Upper lobe of right lung (tissue), 1 donor: ENCODE measurements at places on chromosomes 2 and 18. TPM values are rescaled to one million over a fixed set of nuclear protein-coding genes. Genes with fewer than 3 reads are reported as not detected.

DNA sequence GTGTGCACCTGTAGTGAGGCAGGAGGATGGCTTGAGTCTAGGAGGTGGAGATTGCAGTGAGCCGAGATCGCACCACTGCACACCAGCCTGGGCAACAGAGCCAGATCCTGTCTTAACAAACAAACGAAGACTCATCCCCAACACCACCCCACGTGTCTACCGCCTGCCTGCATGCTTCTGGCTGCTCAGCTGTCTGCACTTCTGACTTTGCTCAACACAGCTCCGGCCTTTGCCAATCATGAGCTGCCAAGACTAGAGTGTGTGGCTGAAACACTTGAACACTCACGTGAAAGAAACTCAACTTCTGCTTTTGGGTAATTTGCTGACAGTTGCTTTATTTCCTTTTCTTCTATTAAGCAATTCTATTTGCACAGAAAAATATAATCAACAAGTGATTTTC, 32.1 kb upstream of the SP3 start:
- DNase-seq, result peak; percentile 90

GRCh38 chr18:63102941-63103744, 216.4 kb downstream of the BCL2 start:
- DNase-seq, result no peak

DNA sequence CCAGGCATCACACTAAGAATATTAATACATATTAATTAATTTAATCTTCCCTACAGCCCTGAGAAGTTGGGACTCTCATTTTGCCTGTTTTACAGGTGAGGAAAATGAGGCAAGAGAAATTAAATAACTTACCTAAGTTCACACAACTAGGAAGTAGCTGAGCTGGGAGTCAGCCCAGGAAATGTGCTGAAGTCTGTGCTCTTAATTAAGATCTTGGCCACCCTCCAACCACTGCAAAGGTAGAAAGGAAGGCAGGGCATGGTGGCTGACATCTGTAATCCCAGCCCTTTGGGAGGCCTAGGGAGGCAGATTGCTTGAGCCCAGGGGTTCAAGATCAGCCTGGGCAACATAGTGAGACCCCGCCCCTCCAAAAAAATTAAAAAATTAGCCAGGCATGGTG, 12.9 kb upstream of the MGAT4A start:
- DNase-seq, result no peak

DNA sequence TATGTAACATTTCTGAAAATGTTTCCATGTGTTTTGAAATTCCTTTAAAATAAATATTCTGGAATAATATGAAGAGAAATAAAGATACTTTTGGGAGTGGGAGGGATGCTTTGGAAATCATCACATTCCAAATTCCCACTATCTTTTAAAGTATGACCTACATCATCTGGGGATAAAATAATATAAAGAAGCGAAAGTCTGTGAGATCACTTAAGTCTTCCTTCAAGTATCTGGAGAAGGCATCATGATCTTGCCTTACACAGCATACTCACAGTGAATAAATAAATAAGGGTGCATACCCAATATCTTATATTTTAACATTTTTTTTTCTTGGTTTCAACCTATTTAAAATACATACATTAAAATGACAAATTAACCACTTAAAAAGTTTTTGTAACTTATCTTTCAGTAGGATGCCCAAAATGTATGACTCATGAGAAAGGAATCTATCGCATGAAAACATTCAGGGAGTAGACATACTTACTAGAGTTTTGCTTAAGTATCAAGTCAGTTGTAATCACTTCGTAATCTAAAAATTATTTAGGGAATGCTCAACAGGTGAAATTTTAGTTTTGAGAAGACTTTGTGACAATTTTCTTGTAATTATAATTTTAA, 248.3 kb upstream of the COL3A1 start:
- DNase-seq, result no peak

GRCh38 chr18:41449612-41450011, 505.4 kb upstream of the PIK3C3 start:
- no peak for DNase-seq

- DNase-seq, result no peak
These were observed 425 bp upstream of the SALL3 start for GRCh38 chr18:78979056-78979729.

GRCh38 chr2:172806996-172807395, 71.4 kb downstream of the RAPGEF4 start:
- DNase-seq, result no peak

DNA sequence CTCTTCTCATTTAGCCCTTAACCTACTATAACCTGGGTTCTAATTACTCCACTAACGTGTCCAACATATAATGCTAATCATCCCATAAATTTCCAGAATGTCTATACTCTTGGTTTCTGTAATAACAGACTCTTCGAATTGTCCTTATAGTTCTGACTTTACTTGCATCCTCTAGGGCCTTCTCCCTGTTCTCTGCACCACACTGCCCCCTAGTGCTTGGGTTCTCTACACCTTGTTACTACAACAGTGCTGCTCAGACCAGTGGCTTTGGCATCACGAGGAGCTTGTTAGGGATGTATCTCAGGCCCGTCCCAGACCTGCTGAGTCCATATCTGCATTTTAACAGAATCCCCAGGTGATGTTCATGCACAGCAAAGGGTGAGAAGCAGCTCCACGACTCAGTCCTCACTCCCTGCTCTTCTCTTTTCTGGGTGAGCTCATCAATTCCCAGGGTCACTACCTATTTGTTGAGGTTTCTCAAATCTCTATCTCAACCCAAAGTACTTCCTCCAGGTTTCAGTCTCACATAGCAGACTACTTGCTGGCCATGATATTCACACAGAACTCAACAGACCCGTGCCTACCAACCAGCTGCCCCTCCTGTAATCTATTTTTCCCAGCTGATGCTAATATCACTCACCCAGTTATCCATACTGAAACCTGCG, 14.5 kb upstream of the DDX1 start:
- DNase-seq, result peak; percentile 81

DNA sequence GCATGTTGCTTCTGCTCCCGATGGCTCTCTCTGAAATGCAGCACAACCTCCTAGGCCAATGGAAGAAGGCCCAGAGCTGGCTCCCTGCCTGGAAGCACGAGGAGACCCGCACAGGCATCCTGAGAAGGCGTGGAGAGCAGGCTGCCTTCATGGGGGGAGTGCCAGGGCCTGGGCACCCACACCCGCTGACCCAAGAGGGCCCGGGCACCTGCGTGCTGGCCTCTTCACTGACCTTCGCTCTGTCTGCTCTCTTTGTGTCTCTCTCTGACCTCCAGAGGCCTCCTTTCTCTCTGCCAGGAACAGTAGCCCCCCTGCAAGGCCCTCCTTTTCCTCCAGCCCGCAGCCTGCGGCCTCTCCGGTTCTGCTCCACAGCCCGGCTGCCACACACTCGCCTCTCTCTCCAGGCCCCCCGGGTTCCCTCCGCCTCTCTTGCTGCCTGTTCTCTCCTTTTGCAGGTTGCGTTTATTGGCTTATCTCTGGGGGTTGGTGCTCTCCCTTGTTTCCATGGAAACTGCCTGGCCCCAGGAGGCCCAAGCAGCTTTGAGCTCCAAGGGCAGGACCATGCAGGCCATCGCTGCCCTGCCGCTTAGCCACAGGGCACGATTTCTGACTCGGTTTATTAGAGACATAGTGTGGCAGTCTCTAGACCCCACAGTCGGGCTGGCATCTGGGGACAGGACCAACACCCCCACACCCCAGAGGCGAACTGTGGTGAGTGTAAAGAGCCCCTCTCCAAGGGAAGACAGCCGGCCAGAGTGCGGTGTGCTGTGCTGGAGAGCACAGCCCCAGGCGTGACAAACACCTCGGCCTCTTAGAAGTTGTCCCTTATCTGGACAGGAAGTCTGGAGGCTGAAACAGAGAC, 1.7 kb downstream of the MZT2B start:
- no peak for DNase-seq

DNA sequence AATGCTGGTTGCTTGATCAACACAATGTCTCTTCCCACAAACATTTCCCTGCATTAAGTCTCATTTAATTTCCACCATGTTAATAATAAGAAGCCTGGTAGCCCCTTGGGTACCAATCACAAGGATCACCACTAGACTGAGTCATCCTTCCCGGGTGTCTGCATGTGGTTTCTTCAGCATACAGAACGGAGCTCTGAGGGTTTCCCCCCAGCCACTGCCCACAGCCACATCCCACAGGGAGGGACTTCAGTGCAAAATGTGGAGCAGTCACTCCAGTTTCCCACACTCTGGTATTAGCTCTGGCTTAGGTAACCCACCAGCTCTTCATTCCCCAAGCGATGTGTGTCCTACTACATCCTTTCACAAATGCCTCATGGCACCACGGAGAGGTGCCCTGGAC, 42.7 kb upstream of the POLE4 start:
- DNase-seq, result no peak

DNA sequence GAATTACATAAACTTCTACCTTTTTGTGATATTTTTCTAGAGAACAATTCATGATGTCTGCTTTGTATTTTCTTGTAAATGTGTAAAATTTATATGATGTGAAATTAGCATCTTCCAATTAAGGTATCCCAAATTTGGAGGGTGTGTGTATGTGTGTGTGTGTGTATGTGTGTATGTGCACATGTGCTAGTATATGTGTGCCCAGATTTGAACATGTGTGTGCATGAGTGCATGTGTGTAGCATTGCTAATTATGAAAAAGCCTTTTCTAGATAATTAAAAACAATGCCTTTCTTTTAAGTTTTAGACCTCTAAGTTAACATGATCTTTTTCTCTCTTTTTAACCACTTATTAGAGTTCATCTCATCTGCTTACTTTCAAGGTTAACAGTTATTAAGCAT, 208.0 kb upstream of the SPOPL start:
- DNase-seq, result no peak

Gene SLC9A4
- not detected for total RNA-seq

Gene RFX8
- total RNA-seq, result not detected

DNA sequence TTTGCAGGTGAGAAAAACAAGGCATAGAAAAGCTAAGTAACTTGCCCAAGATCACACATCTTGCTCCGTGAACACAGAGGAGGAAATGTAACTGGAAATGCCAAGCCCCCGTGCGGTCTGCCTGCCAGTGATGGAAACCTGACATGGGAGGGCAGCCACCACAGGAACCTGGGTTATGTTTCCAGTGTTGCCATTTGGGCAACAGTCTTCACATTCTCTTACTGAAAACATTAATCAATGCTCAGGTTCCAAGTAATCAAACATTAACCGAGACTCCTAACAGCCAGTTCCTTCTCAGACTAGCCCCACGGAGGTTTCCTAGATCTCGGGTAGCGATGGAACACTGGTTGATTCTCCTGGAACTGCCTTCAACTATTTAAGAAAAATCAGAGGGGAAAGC, 2.5 kb downstream of the TGFA start:
- no peak for DNase-seq

DNA sequence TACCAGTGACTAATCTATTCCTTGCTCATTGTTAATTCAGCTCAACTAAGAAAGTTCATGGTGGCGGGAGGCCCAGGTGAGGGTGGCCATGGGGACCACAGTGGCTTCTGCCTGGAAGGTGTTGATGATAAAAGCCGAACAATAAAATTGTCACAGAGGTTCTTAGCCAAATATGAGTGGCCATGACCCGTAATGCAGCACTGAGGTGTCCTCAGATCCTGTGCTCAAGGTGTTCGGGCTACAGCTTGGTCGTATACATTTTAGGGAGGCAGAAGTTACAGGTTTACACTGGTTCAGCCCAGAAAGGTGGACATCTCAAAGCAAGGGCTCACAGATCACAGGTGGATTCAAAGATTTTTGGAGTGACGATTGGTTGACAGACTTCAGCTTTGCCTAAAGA, 98.5 kb upstream of the SNTG2 start:
- DNase-seq, result no peak

Gene DCC
- total RNA-seq, result 7.1 TPM

Gene KCNS3
- 47.8 TPM for total RNA-seq

GRCh38 chr2:119567292-119567691, 23.0 kb downstream of the CFAP221 start:
- no peak for DNase-seq

- no peak for DNase-seq
These were observed 24.8 kb upstream of the ACYP2 start for GRCh38 chr2:54090521-54091117.

DNA sequence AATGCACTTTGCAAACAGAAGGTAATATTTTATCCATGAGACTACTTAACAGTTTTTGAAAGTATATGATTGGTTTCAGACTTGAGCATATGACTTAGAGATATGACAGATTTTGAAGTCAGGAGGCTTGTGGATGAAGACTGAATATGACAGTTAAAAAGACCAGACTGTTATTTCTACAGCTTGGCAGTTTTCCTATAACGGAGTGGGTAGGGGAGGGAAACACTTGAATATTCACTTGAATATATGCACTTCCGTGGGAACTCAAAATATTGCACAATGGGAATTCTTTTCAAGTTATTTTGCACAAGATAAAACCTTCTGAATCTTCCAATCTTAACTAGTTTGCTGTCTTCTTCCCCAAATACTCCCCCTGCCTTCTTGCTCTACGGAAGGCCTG, 64.6 kb upstream of the ACKR3 start:
- no peak for DNase-seq

Gene POMC
- 3.3 TPM for total RNA-seq

- DNase-seq, result no peak
These were observed 17.0 kb upstream of the LINC00305 start for GRCh38 chr18:64165906-64166305.

Gene CRYGC
- not detected for total RNA-seq

DNA sequence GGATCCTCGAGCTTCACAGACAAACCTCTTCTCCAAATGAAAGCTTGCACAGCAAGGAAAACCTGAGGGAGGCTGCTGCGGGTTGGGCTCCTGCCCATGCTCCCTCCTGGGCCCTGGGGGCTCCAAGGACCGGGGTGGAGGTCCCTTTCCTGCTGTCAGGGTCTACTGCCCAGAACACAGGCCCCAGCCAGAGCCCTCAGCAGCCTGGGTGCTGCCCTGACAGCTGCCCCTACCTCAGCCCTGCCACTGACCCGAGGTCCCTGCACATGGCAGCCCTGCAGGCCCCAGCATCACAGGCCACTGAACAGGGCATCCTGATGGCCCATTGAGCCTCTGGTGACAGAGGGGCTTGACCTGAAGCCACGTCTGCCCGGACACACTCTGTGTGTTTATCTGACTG, 41.0 kb downstream of the CROCC2 start:
- peak; percentile 46 for DNase-seq

- DNase-seq, result no peak
These were observed 20.5 kb downstream of the APLF start for GRCh38 chr2:68487773-68488355.

GRCh38 chr18:7908681-7909299, 341.7 kb downstream of the PTPRM start:
- DNase-seq, result no peak

DNA sequence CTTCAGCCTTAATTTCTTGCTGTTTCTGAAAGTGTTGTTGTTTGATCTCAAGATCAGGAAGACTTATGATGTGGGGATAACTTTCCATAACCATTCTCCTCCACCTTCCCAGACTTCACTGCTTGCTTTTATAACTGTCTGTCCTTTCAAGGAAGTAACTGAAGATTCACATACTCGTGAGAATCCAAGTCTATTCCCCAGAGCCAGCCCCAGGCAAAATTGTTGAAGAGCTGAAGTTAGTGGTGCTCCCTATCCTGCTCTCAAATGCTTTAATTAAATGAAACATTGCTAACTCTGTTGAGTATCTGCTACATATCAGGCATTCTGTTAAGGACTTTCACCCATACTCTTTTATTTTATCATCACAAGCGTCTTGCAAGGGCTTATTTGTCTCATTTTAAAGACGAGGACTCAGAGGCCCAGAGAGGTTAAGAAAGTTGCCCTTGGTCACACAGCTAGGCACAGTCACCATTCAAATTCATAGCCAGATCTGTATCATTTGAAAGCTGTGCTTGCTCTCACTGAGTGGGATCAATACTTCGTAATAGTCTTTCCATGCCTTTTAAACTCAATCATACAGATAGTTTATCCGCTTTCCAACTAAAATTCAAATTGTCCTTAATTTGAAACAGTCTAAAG, 189.8 kb upstream of the TCF4 start:
- no peak for DNase-seq

Gene CLEC4F
- 1.2 TPM for total RNA-seq

GRCh38 chr2:237118561-237119155, 33.0 kb downstream of the COPS8 start:
- DNase-seq, result no peak
